ENCODE measurements at places on chromosomes 1 and 21. TPM values are rescaled to one million over a fixed set of nuclear protein-coding genes. Genes with fewer than 3 reads are reported as not detected.

DNA sequence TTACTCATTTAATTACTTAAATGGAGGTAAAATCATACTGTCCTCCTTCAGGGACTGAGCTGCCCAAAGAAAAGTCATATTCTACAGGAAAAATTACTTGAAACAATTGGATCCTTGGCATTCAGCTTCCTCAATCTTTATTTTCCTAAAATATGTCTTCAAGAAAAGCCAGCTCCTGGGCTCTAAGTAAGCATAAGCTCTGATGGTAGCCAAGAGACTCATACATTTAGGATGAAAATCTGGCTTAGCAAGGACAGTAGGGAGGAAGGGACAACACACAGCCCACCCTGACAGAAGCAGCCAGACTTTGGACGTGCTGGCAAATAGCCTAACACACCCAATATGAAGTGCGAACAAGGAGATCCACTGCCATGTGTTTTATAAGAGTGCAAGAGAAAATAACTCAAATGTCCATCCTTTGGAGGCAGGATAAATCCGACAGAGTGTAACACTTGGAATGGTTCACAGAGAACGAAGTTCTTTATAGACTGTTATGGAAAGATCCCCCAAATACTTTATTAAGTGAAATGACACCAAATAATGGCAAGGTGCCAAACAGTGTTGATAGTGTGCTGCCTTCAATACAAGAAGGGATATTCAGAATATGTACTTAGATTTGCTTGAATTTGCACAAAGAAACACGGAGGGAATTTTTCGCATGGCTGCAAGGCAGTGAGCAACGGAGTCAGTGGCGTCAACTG is 14.1 kb downstream of the CAPN8 start:
- DNase-seq, result no peak

GRCh38 chr1:90510143-90510542 is 207.0 kb downstream of the BARHL2 start:
- DNase-seq, result no peak

PPIAL4G gene
- total RNA-seq, result under 0.01 TPM

CD1C gene
- total RNA-seq, result 2.5 TPM

TSPAN2 gene
- 9.7 TPM for total RNA-seq

DNA sequence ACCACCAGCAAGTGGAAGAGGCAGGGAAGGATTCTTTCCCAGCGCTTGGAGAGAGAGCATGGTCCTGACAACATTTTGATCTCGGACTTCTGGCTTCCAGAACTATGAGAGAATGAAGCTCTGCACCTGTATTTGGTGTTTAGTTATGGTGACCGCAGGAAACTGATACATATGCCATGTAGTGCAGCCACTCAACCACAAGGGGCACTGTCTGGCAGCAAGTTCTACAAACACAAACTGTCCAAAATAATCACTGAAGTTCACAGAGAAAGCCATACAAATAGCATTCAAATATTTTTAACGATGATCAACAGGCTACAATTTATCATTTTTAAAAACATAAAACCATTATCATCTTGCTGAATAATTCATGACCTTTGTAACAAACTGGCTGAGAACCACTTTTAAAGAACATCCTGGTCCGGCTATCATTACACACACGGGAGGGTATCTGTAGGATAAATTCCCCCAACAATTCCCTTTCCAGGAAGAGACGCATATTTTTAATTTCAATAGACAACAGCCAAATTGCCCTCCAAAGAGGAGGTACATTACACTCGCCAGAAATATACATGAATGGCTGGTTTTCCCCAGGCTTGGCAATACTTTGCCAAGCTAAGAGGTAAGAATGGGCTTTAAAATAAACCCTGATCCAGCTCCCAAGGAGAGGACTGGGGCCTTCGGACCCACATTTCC is 9.2 kb upstream of the CBR3 start:
- no peak for DNase-seq

DNA sequence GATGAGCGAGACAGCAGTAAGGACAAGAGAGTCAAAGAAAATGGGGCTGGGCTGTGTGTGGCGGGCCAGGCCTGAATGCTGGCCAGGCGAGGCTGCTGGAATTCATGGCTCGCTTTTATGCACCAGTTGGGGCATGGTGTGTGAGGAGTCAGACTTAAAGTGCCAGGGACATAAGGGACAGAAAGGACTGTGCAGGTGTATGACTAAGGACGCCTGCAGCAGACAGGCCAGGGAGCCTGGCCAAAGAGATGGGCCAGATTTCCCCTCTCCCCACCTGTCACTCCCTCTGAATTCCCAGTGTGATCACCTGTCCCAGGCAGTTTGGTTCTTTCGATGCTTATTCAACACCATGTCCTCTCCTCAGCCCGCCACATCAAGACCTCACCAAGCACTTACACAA is 16.9 kb upstream of the SMIM12 start:
- DNase-seq, result no peak

ALDH9A1 gene
- 165 TPM for total RNA-seq

GRCh38 chr1:13674377-13674776 is 25.6 kb upstream of the PRDM2 start:
- no peak for DNase-seq

DNA sequence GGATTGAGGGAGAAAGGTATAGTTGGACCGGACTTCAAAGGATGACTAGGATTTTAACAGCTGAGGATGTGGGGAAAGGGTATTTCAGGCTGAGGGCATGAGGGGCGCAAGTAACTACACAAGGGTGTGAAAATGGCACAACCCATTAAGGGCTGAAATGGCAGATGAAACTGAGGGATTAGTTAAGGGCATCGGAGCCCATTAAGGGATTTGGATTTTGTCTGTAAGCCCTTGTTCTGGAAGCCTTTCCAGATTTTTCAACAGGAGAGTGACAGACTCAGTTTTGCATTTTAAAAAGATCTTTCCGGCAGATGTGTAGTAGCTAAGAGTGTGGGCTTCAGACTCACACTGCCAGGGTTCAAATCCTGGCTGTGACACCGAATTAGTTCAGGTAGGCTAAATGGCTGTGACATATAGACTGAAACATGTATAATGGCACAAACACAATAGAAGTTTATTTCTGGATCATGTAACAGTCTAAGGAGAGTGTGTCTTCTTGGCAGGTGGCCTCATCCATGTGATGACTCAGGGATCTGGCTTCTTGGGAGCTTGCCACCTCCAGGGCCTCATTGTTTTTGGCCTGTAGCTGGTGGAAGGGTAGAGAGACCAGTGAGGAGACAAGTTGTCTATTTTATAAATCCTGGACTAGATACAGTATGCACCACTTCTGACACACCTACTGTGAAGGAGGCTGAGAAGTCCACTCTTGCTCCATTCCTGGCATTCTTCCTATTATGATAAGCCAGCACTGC is 49.6 kb downstream of the UBE2T start:
- DNase-seq, result no peak

DNA sequence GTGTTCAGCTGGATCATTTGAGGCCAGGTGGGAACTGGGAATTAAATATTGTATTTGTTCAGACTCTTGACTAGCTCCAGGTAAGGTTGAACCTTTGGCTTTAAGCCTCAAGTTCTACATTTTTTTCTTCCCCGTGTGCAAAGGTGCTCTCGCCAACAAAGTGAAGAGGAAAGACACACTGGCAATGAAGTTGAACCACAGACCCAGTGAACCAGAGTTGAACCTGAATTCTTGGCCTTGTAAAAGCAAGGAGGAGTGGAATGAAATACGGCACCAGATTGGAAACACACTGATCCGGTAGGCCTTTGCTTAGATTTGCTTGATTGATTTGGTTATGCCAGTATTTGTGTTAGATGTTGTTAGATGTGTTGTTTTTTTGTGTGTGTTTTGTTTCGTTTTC is 25.5 kb upstream of the RCC1 start:
- no peak for DNase-seq

GRCh38 chr1:59730759-59731478 is 83.8 kb upstream of the HOOK1 start:
- DNase-seq, result no peak

MAP10 gene
- 3.4 TPM for total RNA-seq

CFAP410 gene
- 22.2 TPM for total RNA-seq

DNA sequence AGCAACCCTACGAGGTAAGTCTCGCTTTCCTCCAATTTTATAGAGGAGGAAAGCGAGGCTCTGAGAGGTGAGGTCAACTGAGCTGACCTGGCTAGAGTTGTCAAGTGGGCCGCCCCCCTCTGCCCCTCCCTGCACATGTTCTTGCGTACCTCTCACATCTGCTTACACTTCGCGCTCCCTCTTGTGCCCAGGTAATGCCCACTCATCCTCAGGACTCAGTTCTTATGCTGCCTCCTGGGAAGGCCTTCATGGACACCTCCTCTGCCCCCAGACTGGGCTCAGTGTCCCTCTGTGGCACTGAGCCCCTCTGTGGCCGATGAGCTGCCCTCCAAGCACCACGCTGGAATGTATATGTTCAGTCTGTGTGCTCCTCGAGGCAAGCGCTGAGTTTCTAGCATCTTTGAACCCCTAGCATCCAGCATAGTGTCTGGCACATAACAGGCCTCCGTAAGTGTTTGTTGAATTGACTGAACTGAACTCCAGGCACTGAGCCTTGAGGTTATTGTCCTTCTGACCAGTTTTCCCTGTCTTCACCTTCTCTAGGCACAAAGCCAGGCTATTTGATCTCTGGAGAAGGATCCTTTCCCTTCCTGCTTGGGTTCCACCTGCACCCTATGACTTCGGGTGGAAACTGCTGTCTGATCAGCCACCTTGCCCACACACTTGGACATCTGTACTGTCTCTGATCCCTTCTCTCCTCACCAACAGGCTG is 13.5 kb downstream of the MOV10 start:
- no peak for DNase-seq

DNA sequence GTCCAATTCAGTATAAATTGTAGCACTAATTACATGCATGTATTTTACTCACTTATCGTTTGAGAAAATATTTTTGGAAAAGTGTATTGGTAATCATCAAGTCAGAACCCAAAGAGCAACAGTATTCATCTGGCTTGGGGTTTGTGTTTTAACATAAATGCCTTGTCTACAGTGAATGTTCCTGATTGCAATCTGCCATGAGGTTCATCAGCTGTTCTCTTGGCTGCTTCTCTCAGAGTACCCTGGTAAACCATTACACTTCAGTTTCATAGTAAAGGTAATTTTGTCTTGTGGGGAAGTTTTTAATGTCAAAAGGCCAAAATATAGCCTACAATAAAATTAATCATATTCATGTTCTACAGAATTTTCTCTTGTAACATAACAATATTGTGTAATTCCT is 150.3 kb downstream of the IFI44 start:
- no peak for DNase-seq

GRCh38 chr1:172394141-172394751 is 26.2 kb upstream of the C1orf105 start:
- DNase-seq, result no peak

WDTC1 gene
- total RNA-seq, result 33.4 TPM

DNA sequence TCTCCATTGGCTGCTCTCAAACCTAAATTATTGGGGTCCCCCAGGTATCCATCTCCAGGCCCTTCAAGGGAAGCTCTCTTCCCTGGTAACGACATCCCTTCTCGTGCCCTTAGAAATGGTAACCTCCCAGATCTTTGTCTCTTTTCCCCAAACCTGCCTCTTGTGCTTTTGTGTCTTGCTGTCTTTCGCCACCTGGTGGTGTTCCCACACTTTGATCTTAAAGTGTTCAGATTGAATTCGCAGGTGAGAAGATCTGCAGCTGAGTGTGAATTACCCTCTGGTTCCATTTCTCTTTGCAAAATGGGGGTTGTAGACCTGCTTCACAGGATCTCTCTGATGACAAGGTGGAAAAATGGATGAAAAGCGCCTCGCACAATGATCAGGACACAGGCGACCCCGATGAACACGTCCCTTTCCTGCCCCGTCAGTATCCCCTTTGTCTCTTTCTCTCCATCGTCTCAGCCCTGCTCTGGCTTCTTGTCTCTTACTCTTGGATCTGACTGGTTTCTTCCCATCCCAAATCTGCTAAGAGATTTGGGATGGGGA is 53.1 kb downstream of the DOP1B start:
- DNase-seq, result no peak

DNA sequence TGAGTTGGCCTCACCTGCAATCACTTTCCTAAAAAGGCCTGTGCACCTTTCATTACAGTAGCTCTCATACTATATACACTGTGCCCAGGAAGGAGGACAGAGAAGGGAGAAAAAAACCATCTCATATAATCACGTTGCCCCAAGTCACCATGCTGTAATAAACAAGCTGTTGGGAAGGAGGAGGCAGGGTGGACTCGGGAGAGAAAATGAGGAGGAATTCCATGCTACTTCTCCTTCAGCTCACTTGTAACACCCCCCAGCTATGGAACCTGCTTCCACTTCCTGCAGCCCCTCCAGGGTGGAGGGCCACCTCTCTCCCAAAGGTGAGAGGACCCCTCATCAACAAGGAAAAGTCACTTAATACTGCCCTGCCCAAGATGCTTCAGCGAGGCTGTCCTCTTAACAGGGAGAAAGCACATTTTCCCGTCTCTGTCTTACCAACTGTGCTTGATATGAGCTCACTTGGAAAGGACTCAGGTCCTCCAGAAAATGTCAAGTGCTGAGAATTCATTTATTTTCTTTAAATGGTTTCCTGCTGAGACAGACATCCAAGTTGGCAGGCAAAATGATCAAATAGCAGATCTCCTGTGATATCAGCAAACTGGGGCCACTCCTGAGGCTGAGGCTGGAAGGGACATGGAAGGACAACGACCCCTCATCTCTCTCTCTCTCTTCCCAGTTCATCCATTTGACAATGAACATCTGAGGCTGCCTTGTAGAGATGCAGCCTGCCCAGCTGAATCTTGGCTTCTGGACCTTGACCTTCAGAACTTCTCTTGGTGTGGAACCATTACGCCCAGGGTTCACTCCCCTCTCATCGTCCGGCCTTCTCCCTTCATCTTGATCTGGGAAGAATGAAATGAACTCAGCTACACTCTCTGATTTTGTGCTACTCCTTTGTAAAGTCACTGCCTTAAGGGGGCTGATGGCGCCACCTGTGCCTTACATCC is 54.0 kb downstream of the CAPN9 start:
- DNase-seq, result no peak

DNA sequence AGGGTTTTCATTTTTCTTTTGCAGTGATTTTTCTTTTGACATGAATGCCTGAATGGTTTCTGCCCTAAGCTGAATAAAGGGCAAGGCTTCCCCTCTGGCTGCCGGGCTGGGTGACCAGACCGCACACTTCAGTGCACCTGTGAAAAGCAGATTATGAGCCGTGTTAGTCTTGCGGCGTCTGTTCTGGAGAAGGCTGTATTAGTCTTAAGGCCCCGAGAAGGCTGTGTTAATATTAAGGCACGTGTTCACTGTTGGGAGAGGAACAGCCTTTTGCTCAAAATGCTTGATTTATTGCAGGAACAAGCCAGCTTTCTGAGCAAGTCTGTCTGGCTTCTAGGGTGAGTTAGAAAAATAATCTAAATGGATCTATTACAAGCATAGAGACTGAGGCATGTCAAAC is 54.7 kb upstream of the DNAH14 start:
- no peak for DNase-seq

DNA sequence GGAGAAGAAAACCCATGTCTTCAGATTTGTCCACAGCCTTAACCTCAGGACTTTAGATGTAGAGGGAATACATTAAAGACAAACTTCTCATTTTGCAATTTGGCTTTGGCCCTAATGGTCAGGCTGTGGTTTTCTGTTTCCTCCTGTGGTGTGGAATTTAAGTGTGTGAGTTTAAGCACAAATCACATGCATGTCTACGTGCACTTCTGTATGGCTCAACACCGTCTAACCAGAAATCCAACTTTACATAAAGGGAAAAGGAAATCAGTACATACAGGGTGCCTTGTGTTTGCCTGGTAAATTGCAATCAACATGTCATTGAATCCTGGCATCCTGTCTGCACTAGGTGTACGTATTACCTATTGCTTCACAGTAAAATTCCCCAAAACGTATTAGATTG is 1.2 kb upstream of the ZNF124 start:
- DNase-seq, result no peak

HNRNPR gene
- 114 TPM for total RNA-seq

CAMK1G gene
- not detected for total RNA-seq

ARID4B gene
- total RNA-seq, result 91.6 TPM
